Astrocyte (in vitro differentiated cells and primary cell): ENCODE measurements at places on chromosomes 3 and 15. TPM values are rescaled to one million over a fixed set of nuclear protein-coding genes. Genes with fewer than 3 reads are reported as not detected.
A peak's percentile ranks its signal among the peaks of the same experiment; 100 is the strongest.

GRCh38 chr15:59327942-59328341 lies 44.7 kb downstream of the MYO1E start:
- H3K4me3 ChIP-seq = no peak overlapping the region
- H3K27me3 ChIP-seq = no peaks in the 10 kb centered on the region
- no peaks in the 10 kb centered on the region for H3K36me3 ChIP-seq
- DNase-seq = no peak

DNA sequence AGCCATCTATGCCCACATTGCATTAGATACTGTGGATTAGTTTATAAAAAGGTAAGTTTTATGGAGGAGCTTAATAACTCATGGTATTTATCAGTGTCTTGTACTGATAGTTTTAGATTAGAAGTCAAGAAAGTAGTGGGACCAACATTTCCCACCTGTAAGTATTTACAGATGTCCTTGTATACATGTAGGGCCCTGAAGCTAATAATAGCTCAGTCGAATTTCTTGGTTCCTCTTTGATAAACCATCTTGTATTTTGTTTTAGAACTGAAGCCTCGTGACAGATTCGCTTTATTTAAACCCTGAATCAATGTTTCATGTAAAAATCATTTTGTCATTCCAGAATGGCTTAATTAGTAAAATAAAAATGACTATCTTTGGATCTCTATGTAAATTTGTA lies 73.4 kb downstream of the CRYBG3 start:
- H3K36me3 ChIP-seq = peaks cover 3% of the 10 kb centered on the region
- no peaks in the 10 kb centered on the region for H3K27me3 ChIP-seq
- no peaks in the 10 kb centered on the region for H3K4me1 ChIP-seq
- DNase-seq = no peak
- no peak overlapping the region for H3K27ac ChIP-seq

Gene SATB1
- total RNA-seq = 17.7 and 18.0 TPM in 2 replicates

- H3K36me3 ChIP-seq = no peaks in the 10 kb centered on the region
- H3K27me3 ChIP-seq = no peaks in the 10 kb centered on the region
These were observed 877 bp downstream of the NIT2 start for GRCh38 chr3:100335434-100335833.

Gene FBXO40
- total RNA-seq = not detected in 2 replicates

DNA sequence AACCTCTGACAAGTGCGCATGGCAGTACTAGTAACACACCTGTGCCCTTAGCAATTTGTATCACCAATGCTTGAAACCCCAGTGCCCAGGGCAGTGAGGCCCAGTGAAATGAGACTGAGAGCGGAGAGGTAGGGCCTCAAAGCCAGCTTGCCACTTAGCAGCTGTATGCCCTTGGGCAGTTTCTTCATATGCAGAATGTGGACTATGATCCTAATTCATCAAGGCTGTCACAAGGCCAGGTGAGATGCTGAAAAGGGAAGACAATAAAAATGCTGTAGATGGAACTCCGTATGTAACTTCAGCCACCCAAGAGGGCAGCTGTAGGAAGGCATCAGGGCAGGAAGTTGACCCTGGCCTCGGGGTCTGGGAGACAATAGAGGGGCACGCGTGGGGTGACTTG lies 74.4 kb downstream of the KY start:
- H3K27ac ChIP-seq = no peak overlapping the region
- H3K4me3 ChIP-seq = no peak overlapping the region
- DNase-seq = no peak
- no peaks in the 10 kb centered on the region for H3K4me1 ChIP-seq
- no peaks in the 10 kb centered on the region for H3K27me3 ChIP-seq

Gene MAP1A
- total RNA-seq = 138 and 142 TPM in 2 replicates

Gene NUDT16
- 15.4 and 16.4 TPM in 2 replicates for total RNA-seq

GRCh38 chr3:45123030-45123429 lies 23.1 kb downstream of the CDCP1 start:
- peak overlapping the region; percentile 67 for H3K27ac ChIP-seq
- H3K27me3 ChIP-seq = no peaks in the 10 kb centered on the region
- peaks cover 33% of the 10 kb centered on the region for H3K4me1 ChIP-seq
- no peaks in the 10 kb centered on the region for H3K36me3 ChIP-seq
- H3K4me3 ChIP-seq = no peak overlapping the region
- DNase-seq = peak; percentile 89

- H3K27ac ChIP-seq = peak overlapping the region; percentile 99
- peaks cover 70% of the 10 kb centered on the region for H3K36me3 ChIP-seq
- no peak overlapping the region for H3K4me3 ChIP-seq
- H3K27me3 ChIP-seq = no peaks in the 10 kb centered on the region
These were observed 25.0 kb downstream of the ANXA2 start for GRCh38 chr15:60372756-60373155.

- no peaks in the 10 kb centered on the region for H3K4me1 ChIP-seq
- no peak overlapping the region for H3K27ac ChIP-seq
- no peaks in the 10 kb centered on the region for H3K27me3 ChIP-seq
- H3K36me3 ChIP-seq = no peaks in the 10 kb centered on the region
These were observed 7.9 kb downstream of the TM4SF18 start for GRCh38 chr3:149325581-149325980.

- H3K4me1 ChIP-seq = no peaks in the 10 kb centered on the region
- H3K4me3 ChIP-seq = no peak overlapping the region
- no peaks in the 10 kb centered on the region for H3K36me3 ChIP-seq
- peak; percentile 26 for DNase-seq
These were observed 44.6 kb downstream of the ARHGAP31 start for GRCh38 chr3:119338754-119339153.

Gene AHSG
- not detected in 2 replicates for total RNA-seq

GRCh38 chr3:73399106-73399505 lies 225.6 kb downstream of the PDZRN3 start:
- no peaks in the 10 kb centered on the region for H3K36me3 ChIP-seq
- no peaks in the 10 kb centered on the region for H3K4me1 ChIP-seq
- no peak for DNase-seq
- H3K27me3 ChIP-seq = no peaks in the 10 kb centered on the region
- no peak overlapping the region for H3K4me3 ChIP-seq

GRCh38 chr15:84606653-84607120 lies 5.9 kb downstream of the ZSCAN2 start:
- no peak overlapping the region for H3K27ac ChIP-seq
- peaks cover 11% of the 10 kb centered on the region for H3K36me3 ChIP-seq
- H3K4me1 ChIP-seq = peaks cover 7% of the 10 kb centered on the region

Gene CD276
- 220 and 225 TPM in 2 replicates for total RNA-seq

- no peak overlapping the region for H3K4me3 ChIP-seq
- no peaks in the 10 kb centered on the region for H3K36me3 ChIP-seq
- no peak overlapping the region for H3K27ac ChIP-seq
- no peaks in the 10 kb centered on the region for H3K27me3 ChIP-seq
- no peaks in the 10 kb centered on the region for H3K4me1 ChIP-seq
These were observed 86.7 kb downstream of the MCF2L2 start for GRCh38 chr3:183341545-183342288.

Gene ADAMTS9
- total RNA-seq = 7.5 and 8.3 TPM in 2 replicates

Gene SEMA5B
- total RNA-seq = 1.0 and 2.1 TPM in 2 replicates

DNA sequence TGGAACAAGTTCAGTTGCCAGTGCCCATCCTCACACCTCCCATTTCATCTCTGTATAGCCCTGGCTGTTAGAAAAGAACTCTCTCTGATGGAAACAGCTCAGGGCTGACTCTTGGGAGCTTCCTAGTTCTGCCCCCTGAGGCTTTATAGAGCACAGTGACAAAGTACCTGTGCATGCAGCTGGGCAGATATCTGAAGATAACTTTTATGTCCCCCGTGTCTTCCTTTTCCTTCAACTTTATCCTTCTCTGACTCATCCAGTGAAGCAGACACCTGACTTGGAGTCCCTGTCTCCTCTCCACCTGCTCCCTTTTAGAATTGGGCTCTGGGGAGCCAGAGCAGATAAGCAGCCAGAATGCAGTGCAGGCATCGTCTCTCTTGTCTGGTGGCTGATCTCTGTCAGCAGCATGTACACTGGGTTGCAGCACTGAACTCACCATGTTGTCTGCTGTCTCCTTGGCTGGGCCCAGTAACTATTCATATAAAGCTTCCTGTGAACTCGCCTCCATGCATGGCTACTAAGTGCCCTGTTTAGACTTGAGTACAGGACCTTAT lies 53.9 kb upstream of the PLXNA1 start:
- H3K27me3 ChIP-seq = no peaks in the 10 kb centered on the region
- no peak for DNase-seq
- H3K4me3 ChIP-seq = no peak overlapping the region
- peaks cover 47% of the 10 kb centered on the region for H3K4me1 ChIP-seq

Gene SLC22A13
- 0.72 and 1.8 TPM in 2 replicates for total RNA-seq

Gene SLC9C1
- total RNA-seq = not detected in 2 replicates

DNA sequence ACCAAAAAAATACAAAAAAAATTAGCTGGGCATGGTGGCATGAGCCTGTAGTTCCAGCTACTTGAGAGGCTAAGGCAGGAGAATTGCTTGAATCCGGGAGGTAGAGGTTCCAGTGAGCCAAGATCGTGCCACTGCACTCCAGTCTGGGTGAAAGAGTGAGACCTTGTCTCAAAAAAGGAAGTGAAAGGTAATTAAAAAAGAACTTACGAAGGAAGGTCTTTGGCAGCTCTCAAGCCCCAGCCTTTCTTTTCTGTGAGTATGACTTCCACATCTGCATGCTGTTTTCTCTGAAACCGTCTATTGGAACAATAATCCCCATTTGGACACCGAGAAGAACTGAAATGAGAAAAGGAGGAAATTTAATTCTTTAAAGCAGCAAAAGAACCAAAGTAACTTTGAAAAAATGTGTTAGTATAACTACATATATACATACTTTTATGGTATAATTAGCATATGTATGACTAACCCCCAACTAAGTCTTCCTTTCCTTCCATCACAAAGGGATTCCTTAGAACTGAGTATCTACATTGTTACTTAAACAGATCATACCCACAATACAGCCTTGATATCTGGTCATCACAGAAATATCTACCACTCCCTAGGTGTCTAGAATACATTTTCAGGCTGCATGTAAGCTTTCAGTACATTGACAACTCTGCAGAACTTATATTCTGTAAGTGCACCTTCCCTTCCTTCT lies 50.1 kb downstream of the SETD2 start:
- H3K4me3 ChIP-seq = peak overlapping the region; percentile 25
- peak overlapping the region; percentile 96 for H3K27ac ChIP-seq
- no peaks in the 10 kb centered on the region for H3K27me3 ChIP-seq
- H3K36me3 ChIP-seq = peaks cover 5% of the 10 kb centered on the region
- DNase-seq = peak; percentile 94

DNA sequence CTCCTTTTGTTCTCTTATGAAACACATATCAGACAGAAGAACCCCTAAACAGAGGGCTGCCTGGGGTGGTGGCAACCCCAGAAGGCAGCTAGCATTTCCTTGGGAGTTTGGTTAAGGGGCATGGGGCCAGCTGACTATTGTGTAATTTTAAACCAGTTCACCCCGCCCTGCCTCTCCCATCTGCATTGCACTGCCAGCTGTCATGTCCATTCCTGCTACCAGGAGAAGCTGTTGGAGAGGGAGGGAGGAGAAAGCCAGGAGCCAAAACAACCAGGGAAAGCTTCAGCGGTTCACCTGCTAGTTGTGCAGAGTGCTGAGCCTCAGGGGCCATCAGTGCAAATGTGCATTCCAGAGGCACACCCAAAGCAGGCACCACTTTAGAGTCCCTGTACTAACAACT lies 47.6 kb upstream of the ATP1B3 start:
- no peak overlapping the region for H3K4me3 ChIP-seq
- no peak overlapping the region for H3K27ac ChIP-seq
- H3K4me1 ChIP-seq = no peaks in the 10 kb centered on the region
- no peaks in the 10 kb centered on the region for H3K36me3 ChIP-seq
- no peaks in the 10 kb centered on the region for H3K27me3 ChIP-seq

DNA sequence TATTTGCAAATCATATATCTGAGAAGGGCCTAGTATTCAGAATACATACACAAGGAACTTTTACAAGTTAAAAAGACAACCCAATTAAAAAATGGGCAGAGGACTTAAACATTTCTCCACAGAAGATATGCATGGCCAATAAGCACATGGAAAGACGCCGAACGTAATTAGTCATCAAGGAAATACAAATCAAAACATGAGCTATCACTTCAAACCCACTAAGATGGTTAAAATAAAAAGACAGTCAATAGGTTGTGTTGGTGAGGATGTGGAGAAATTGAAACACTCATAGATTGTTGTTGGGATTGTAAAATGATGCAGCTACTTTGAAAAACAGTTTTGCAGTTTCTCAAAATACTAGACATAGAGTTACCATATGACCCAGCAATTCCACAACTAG lies 61.2 kb upstream of the NEO1 start:
- no peaks in the 10 kb centered on the region for H3K27me3 ChIP-seq
- no peaks in the 10 kb centered on the region for H3K36me3 ChIP-seq
- H3K27ac ChIP-seq = peak overlapping the region; percentile 37
- H3K4me3 ChIP-seq = no peak overlapping the region
- peak; percentile 35 for DNase-seq

Gene ACKR4
- total RNA-seq = not detected in 2 replicates

DNA sequence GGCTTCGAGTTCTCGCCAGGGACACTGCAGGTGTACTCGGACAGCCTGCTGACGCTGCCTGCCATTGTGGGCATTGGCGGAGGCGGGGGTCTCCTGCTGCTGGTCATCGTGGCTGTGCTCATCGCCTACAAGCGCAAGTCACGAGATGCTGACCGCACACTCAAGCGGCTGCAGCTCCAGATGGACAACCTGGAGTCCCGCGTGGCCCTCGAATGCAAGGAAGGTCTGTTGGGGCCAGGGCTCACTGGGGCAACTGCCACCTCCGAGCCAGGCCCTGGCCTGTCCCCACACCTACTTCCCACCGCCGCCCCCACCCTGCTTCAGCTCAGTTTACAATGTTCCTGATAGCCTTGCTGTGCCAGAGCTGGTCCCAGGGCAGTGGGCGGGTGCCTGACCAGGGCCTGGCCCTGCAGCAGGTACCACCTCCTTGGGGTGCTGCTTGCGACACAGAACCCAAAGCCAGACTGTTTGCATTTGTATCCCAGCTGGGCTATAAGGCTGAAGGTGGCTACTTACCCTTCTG lies 35.5 kb downstream of the PLXNA1 start:
- no peak for DNase-seq
- H3K27ac ChIP-seq = no peak overlapping the region
- H3K36me3 ChIP-seq = no peaks in the 10 kb centered on the region
- no peak overlapping the region for H3K4me3 ChIP-seq

DNA sequence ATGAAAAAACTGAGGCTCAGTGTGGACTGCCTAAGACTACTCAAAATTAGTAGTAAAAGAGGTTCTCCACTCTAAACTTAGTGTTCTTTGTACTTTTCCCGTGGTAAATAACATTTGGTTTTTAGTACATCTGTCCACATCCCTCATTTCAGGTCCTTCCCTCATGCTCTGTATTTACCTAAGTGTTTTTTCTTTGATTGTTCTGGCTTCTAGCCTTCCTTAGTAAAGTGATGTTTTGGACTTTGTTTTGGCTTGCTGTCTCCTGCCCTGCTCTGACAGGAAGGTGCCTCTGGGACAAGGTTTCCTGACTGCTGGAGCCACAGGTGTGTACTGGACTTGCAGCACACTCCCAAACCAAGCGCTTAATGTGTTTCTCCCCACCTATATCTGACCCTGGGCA lies 29.9 kb upstream of the ALDH1A2 start:
- H3K27ac ChIP-seq = no peak overlapping the region
- no peaks in the 10 kb centered on the region for H3K4me1 ChIP-seq
- DNase-seq = no peak
- no peak overlapping the region for H3K4me3 ChIP-seq
